ENCODE measurements at places on chromosomes 6 and 20. TPM values are rescaled to one million over a fixed set of nuclear protein-coding genes. Genes with fewer than 3 reads are reported as not detected.

Gene SIRPB1
- total RNA-seq, result not detected

Gene PDE10A
- total RNA-seq, result 9.6 TPM

Gene OR2J3
- not detected for total RNA-seq

- DNase-seq, result no peak
Observed at GRCh38 chr20:13436530-13436929, 202.2 kb downstream of the TASP1 start.

GRCh38 chr6:162372106-162372505 lies 355.5 kb downstream of the PRKN start:
- no peak for DNase-seq

Gene ADGRG6
- total RNA-seq, result 18.0 TPM

DNA sequence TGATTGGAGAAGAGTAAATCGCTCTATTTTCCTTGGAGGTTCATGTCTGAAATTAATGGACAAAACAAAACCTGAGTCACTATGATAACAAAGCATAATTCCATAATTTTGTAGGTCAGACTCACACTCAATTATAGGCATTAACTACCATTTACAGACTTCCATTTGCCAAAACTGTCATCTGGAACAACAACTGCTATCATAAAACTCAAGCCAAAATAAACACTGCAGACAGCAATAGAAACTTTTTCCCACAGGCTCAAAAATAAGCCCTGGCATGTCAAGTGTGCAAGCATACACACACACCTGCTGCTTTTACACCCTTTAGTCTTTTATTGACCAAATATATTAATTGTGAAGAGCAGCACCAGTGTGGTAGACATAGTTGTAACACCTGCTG lies 7.1 kb downstream of the MRPS10 start:
- DNase-seq, result no peak

Measured in prostate gland (tissue), 2 donors.